Tongue (tissue), 3 donors: ENCODE measurements at places on chromosomes 3 and 15.

DNA sequence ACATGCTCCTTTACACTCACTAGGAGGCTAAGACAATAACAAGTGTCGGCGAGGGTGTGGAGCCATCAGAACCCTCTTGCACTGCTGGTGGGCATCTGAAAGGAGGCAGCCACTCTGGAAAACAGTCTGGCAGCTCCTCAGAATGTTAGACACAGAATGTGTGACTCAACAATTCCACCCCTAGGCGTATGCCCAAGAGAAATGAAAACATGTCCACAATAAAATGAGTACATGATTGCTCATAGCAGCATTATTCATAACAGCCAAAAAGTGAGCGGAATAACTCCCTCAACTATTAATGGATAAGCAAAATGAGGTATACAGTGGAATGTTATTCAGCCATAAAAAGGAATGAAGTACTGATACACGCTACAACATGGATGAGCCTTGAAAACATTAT is 57.8 kb downstream of the WNT7A start:
- no peak for DNase-seq

DNA sequence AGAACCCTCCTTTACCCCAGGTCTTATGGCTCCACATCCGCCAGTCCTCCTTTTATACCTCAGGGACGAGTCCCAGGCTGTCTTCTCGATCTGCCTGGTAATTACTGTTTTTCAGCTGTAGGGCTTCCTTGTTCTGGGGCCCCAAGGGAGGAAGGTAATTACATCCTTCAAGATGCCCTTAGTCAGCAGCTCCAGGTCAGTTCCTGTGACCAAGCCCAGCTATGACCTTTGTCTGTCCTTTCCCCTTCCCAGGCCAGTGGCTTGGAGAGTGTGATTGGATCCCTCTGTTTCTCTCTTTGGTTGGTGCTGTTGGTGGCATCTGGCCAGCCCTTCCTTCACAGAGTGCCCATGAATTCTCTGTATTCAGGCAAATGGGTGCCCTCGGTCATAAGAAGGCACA is 92.6 kb downstream of the AAGAB start:
- no peak for DNase-seq

GRCh38 chr3:136838641-136839555 is 20.0 kb downstream of the SLC35G2 start:
- DNase-seq = no peak

GRCh38 chr15:38612159-38612863 is 47.7 kb upstream of the RASGRP1 start:
- DNase-seq = no peak

- no peak for DNase-seq
These were observed 413.5 kb upstream of the C2CD4B start for GRCh38 chr15:62578546-62578945.

DNA sequence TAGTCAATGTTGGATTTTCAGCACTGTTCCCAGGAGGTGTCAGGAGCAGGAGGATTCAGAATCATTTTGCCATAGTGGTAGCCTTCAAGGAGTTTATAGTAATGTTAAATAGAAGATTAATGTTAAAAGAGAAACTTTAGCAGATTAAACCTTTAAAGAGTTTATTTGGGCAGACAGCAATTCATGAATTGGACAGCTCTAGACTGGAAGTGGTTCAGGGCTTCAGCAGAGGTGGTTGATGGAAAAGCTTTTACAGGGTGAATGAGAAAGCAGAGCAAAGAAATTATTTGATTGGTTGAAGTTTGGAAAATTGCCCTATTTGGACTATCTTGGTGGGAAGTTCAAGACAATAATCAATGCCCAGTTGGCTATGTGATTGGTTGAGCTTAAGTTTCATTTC is 416.6 kb upstream of the TBL1XR1 start:
- no peak for DNase-seq

DNA sequence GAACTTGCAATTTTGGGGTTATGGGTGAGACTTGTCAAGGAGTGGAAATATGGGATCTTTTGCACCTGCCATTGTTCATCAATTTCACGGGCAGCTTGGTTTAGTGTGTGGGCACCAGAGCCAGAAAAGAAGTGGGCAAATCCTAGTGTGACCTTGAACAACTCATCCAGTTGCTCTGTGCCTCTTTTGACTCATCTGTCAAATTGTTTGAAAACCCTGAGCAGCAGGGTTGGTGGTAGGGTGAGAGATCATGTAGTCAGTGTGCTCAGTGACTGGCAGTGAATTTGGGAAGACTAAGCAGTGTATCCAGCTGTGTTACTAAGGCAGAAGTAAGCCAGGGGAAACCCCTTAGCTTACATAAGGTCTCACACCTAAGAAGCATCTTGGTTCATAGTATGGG is 293.0 kb upstream of the TRIM42 start:
- DNase-seq = peak; percentile 75

- no peak for DNase-seq
These were observed 10.3 kb upstream of the CD47 start for GRCh38 chr3:108100906-108101660.

GRCh38 chr3:106609666-106610301 is 741.0 kb upstream of the CBLB start:
- peak; percentile 96 for DNase-seq

DNA sequence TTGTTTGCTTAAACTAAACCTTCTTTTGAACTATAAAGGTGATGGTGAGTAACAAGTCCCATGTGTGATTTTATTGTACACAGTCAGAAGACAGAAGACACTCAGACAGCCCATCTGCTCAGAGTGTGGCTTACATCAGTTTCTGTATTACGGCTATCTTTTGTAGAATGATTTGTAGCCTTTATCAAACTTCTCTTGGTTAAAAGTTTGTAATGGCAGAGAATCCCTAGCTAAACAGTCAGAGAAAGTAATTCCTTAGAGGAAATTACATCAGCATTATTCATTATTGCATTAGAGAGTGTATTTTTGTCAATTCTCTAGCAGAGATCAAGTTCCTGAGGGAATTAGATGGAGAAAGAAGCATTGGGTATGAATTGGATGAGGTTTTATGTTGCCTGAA is 500.8 kb downstream of the CNTN4 start:
- DNase-seq = no peak

- DNase-seq = no peak
These were observed 548.2 kb downstream of the FOXP1 start for GRCh38 chr3:71035314-71035713.

GRCh38 chr3:159668990-159669476 is 319.6 kb upstream of the IL12A start:
- no peak for DNase-seq

DNA sequence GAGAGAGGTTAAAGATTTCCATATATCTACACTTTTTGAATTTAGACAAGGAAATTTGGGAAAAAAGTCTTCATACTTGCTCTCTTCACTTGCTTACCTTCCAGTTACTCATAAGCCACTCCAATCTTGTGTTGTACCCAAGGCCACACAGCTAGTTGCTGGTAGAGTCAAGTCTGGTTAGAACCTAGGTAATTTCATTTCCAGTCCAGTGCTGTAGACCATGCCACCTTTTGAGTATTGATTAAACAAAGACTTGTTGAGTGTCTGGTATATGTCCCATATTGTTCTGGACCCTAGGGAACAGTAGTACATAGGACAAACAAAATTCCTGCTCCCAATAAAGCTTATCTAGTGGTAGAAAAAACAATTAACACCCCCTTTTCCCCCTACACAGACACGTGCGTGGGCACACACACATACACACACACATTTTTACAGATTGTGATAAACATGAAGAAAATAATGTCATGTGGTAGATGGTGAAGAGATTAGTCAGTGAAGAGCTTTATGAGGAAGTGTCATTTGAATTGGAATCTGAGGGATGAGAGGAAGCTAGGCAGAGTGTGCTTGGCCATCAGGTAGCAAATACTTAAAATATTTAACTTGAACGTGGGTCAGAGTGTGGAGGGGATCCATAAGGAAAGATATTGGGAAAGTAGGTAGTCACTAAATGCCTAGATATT is 2.1 kb downstream of the CMC1 start:
- no peak for DNase-seq

GRCh38 chr3:7423995-7424394 is 563.1 kb downstream of the GRM7 start:
- no peak for DNase-seq

GRCh38 chr3:50491023-50491422 is 12.4 kb downstream of the CACNA2D2 start:
- DNase-seq = peak; percentile 19

DNA sequence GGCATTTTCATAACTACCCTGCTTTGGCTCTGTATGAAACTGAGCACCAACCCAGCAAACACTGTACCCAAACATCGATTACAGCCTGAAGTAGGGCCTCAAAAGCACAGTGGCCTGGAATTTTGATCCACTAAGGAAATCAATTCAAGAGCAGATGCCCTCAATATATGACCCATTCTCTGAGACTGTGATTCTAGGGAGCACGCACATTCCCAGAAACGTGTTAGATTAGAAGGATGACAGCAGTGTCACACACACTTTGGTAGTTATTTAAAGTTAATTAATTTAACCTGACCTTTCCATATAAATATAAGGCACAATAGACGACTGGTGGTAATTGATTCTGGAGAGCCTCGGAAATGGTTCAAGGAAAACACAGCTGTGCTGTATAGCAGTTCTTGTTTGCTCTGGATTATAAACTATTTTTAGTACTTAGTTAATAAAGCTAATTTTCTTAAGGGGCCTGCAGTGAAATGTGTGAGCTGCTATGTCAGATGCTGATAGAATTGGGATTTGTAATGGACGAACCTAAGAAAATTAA is 126.3 kb upstream of the ZNF385D start:
- no peak for DNase-seq

- DNase-seq = no peak
These were observed 417.6 kb upstream of the SUCLG2 start for GRCh38 chr3:68072062-68072461.

- peak; percentile 89 for DNase-seq
These were observed at the start of gene MAGEL2 for GRCh38 chr15:23647421-23648370. Gene MAGEL2 (minus strand): TSS chr15:23647867. CDS start chr15:23647742, 125 bp downstream.

DNA sequence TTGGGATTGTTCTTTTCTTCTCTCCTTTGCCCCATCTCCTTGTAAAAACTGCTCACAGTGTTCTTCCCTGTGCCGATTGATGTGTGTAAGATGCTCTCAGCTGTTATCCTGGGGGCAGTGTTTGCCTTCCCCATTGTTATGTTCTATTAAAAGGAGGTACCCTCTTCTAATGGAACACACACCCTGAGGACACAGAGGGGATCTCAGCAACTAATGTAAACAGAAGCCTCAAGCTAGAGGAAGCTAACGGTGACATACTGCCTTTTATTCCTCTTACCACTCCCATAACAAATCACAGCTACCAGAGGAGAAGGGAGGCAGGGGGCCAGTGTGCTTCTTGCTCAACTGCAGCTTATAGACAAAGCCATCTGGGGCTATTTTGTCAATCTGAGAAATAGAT is 2.2 kb downstream of the TAGLN3 start:
- DNase-seq = no peak

- no peak for DNase-seq
These were observed 10.1 kb upstream of the RTP4 start for GRCh38 chr3:187358068-187358467.

DNA sequence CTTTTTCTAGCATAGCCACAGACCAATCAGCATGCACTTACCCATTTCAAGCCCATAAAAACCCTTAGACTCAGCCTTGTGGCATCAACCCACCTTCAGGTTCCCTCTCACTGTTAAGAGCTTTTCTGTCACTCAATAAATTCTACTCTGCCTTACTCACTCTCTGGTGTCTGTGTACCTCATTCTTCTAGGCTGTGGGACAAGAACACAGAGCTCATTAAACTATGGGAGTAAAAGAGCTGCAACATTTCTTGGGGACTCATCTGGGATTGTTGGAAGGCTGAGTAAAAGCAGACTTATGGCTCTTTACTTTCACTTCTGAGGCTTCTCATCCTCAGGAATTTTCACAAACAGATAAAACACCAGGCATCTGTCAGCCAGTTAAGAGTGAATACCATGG is 879.3 kb downstream of the ROBO2 start:
- DNase-seq = no peak

DNA sequence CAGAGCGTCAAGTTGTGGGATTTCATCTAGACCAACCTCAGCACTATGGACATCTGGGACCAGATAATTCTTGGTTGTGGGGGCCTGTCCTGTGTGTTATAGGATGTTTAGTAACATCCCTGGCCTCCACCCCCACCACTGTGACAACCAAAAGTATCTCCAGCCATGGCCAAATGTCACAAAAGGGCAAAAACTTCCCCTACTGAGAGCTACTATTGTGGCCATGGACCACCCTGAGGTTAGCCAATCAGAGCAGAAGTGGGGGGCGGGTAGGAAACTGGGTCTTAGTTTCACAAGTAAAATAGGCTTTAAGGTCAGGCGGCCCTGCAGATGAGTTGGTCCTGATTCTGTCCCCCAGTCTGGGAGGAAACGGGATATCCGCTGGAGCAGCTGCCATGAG is 25.4 kb downstream of the KIF7 start:
- DNase-seq = no peak
